ENCODE measurements at places on chromosomes 6 and 20.

- peak; percentile 58 for DNase-seq
Measured at GRCh38 chr6:35259948-35260590, 534 bp downstream of the ZNF76 start.

GRCh38 chr6:156102129-156102528, 646.5 kb upstream of the NOX3 start:
- DNase-seq, result no peak

GRCh38 chr6:14635934-14636591, 518.5 kb downstream of the CD83 start:
- DNase-seq, result no peak

GRCh38 chr6:148272597-148272996, 70.0 kb upstream of the SASH1 start:
- no peak for DNase-seq

- no peak for DNase-seq
Measured at GRCh38 chr6:36594816-36595643, 868 bp downstream of the SRSF3 start.

GRCh38 chr20:17571153-17571527, 1.3 kb downstream of the DSTN start:
- DNase-seq, result no peak

DNA sequence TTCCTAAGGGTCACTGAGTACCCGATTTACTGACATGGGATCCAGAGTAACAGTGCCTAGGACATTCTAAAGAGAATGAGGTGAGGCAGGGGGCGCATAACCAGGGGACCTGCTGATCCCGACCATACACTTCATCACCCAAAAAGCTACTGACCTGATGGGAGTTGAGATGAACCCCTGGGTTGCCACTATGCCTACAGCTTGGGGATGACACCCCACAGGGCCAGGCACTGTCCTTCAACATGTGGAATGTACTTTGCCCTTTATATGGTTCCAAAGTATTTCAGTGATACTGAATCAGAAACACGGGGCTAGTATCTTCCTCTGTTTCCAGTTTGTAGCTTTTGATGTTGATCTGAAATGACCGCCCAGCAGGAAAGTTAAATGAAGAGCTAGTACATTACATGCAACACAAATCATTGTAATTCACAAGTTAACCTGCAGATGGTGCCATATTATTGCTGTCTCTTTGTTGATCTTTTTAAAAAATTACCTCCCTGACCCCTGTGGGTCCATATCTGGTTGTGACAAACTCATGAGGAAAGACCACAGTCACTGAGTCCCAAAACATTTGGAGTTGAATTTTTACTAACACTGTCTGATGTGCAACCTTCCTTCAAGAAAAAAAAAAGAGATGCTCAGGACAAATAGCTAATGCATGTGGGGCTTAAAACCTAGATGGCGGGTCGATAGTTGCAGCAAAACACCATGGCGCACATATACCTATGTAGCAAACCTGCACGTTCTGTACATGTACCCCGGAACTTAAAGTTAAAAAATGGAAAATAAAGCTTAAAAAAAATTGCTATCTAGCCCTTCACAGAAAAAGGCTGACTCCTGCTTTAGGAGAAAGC, 42.7 kb upstream of the GCNT2 start:
- DNase-seq, result no peak

DNA sequence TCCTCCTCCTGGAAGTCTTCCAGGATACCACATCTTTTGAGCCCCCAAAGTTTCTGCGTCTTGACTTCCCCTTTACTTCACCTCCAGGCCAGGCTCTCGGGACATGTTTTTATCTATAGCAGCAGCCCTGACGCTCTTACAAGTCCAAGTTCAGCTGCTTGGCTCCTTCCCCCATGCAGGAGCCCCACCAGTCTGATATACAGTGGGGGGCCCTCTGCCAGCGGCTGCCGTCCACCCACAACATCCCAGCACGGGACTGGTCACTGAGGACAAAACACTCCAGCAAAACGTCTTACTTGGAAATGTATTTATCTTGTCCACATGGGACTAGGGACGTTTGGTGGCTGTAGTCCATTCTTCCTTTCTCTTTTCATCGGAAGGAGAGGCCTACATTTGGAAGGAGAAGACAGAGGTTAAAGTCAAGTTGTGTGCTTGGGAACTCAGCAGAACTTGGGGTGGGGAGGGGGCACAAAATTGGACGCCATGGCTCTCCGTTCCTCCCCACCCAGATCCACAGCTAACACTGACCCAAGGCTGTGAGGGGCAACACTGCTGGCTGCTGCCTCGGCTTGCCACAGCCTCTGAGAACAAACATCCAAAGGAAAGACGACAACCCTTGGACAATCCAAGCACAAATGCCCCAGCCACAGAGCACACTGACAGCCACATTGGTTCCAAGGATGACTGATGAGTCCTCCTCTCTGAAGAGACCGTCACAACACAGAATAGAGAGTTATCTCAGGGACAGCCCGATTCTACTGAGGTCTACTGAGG, 79.2 kb downstream of the PRND start:
- no peak for DNase-seq

GRCh38 chr6:53834132-53834531, 39.3 kb downstream of the LRRC1 start:
- DNase-seq, result no peak

DNA sequence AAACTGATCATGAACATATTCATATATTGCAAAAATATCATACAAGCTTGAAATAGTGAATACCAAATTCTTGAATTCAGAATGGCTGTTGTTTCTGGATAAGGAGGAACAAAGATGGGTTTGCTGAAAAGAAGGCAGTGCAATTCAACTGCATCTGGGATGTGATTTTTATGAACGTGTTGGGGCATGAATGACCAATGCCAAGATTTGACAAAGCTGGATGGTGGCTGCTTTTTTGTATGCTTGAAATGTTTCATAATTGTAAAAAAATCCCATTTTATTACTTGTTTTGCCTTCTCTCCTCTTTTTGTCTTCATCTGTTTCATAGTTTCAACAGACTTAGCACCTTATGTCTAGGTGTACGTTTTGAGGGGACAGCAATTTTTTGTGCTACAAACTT, 36.8 kb upstream of the BCAS1 start:
- DNase-seq, result no peak

GRCh38 chr6:62623846-62624532, 338.0 kb upstream of the KHDRBS2 start:
- DNase-seq, result no peak

DNA sequence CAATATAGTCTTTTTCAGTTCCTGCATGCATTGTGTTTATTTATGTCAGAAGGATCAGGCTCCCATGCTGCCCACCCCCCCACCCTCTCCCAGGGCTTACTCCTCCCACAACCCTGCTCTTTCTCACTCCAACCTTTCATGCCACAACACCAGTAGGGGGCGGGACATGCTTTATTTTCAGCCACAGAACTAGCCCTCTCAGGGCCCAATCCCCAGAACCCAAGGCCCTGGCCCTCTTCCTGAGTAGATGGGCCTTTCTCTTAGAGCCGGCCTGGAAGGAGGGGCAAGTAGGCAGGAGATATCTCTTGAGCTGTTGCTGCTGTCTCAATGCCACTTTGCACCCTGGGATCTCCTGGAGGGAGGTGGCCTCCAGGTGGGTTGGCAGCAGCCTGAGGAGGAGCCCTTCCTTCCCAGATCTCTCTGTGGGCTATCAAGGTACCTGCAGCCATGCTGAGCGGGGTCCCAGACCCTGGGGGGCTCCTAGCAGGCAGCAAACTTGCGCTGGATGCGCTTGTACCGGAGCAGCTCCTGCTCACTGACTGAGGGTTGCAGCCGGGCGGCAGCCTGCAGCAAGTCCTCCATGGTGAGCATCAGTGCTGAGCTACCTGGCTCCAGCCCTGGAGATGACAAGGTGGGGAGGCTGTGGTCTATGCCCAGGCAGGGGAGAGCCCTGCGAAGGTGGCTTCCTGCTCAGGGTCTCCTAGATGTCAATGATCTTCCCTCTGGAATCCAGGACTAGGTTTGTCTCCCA, 3.5 kb downstream of the GNMT start:
- DNase-seq, result no peak

GRCh38 chr6:33279971-33280511, 3.1 kb downstream of the B3GALT4 start:
- DNase-seq, result no peak

GRCh38 chr20:21291026-21291425, 12.1 kb upstream of the XRN2 start:
- DNase-seq, result no peak

GRCh38 chr6:16139556-16139955, 10.7 kb downstream of the MYLIP start:
- DNase-seq, result no peak

DNA sequence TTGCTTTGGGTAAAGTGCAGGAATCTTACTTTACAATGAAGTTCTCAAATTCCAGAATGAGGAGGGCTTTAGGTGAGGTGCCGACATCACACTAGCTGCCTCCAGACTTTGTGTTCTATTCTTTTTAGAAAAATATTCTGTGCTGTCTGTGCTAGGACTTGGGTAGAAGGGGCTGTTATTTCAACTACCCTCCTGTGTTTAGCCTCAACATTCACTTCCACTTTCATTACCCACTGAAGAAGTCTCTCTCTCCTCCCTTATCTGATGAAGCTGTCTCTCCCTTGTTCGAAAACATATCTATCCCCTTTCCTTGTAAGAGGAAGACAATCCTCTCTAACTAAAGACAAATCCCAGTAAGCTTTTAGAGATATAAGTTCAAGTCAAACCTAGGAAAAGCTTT, 25.0 kb upstream of the BRPF3 start:
- no peak for DNase-seq
